ENCODE measurements at places on chromosomes 3 and 15.

GRCh38 chr3:23565041-23565775 lies 240.5 kb upstream of the UBE2E1 start:
- DNase-seq: no peak

DNA sequence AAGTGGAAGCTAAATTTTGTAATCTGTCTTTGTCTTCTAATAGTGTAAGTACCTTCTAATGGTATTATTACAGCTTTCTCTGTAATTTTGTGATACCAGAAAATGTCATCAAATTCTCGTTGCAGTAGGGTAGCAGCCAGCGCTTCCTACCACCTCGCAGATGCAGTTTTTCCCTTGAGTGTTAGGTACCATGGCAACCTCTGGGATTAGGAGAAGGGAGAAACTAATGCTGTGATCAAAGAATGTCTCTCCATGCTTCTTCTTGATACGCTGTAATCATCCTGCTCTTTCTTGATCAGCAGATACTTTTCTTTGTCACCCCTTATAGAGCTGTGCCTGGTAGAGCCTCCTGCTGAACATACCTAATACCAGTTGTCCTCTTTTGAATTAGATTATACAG lies 27.7 kb downstream of the SRP14 start:
- DNase-seq: no peak

GRCh38 chr3:13254028-13254951 lies 165.8 kb downstream of the NUP210 start:
- no peak for DNase-seq

DNA sequence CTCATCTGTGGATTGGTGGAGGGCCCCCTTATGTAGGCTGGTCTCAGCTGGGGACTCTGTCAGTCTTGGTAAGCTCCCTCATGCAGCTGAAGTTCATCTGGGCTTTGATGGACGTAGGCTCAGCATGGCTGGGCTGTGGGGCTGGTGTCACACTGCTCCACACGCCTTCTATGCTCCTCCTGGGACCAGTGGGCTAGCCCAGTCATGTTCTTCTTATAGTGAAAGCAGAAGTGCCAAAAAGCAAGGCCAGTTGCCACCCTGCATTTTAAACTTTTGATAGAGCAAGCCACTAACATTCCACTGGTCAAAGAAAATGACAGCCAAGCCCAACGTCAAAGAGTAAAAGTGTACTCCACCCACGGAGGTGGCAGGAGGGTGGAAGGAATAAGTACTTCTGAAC lies 165.5 kb downstream of the MEX3B start:
- DNase-seq: no peak

- peak; percentile 33 for DNase-seq
Observed at GRCh38 chr3:56985878-56986277, 74.6 kb upstream of the SPATA12 start.

GRCh38 chr15:41603411-41603935 lies 44.5 kb downstream of the TYRO3 start:
- no peak for DNase-seq

DNA sequence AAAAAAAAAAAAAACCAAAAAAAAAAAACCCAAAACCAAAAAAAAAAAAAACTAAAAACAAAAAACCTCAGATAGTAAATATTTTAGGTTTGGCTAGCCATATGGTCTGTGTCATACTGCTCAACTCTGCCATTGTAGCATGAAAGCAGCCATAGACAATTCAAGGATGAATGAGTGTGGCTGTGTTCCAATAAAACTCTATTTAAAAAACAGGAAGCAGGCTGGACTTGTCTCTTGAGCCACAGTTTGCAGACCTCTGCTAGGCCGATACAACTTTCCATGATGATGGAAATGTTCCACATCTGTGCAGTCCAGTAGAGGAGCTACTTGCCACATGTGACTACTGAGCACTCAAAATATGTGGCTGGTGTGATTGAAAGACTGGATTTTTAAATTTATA lies 11.1 kb downstream of the EFCAB12 start:
- DNase-seq: no peak

DNA sequence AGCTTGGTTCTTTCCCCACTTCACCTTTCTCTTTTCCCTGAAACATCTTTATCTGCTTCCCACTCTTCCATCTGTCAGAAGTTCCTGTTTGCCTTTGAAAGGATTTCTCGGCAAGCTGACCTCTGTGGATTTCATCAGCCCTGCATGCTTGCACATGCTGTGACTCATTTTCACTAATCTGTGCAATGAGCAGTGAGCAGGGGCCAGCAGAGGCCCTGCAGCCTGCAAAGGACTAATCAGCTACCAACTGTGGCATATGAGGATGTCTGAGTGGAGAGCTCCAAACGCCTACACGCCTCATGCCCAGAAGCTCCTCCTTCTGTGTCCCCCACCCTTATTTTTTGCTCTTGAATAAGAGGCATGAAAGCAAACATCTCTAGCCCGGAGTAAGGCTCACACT lies 333.0 kb upstream of the SEMA6D start:
- DNase-seq: no peak

DNA sequence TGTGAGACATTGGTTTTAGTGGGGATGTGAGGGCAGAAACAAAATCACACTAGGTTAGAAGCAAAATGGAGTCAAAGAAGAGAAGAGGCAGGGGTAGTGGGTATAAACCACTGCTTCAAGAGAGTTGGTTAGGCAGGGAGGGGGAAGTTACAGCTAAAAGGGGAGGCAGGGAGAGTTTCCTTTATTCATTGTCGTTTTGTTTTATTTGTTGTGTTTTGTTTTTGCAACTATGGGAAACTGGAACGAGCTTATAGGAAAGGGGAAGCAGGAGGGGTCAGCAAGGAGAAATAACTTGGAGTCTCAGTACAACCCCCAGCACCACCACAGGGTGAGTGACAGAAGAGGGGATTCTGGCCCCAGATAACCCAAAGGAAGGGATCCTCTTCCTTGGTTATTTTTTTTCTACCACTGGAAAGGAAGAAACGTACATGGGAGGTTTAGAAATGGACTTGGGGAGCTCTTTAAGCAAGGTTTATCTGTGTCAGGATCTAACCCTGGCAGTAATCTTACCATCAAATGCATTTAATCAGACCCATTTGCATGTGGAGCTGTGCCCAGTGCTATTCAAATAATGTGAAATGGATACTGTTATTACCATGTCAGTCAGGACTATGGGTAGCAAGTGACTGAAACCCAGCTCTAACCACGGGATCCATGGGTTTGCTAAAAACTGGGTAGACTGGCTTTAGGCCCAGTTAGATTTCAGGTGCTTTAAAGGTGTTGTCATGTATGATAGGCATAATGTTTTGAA lies 68.7 kb downstream of the CCNL1 start:
- no peak for DNase-seq

DNA sequence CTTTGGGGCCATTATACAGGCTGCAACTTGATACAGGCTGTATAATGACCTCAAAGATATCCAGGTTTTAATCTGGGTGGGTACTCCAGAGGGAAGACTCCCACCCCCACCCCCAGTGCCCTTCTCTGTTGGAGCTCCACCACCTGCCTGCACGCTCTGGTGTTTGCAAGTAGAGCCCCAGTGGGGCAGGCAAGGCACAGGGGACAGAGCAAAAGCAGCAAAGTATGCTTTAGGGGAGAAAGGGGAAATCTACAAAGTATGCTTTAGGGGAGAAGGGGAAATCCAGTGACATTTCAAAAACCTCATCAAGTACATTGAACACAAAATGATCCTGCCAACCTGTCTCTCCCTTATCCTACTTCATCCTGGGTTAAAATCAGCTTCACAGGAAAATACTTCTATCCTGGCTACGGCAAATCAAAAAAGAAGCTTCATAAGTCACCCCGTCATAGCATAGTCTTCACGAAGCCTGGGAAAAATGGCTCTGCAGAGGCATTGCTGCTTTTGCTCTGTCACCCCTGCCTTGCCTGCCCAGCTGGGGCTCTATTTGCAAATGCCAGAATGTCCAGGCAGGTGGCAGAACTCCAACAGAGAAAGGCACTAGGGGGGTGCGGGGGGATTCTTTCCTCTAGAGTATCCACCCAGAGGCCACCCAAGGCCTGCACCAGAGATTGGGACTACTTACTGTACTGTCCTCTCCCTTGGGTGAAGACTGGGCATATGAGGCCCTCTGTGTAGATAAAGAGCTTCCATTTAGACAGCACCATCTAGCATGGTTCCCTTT lies 60.9 kb upstream of the ATP11B start:
- no peak for DNase-seq

DNA sequence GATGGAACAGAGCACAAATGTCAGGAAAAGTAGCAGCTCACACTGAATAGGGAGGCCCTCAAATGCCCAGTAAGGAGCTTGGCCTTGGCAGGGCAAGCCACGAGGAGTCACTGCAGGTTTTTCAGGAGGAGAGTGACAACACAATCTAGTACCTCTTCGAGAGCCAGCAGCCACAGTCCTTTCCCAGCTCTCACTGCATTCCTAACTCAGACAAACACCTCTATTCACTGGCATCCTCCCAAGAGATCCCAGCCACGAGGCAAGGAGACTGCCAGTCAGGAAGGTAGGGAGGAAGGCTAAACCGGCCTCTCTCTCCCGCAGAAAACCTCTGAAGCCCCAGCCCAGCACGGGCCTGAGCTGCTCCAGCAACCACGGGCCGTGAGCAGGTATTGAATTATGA lies 146.0 kb upstream of the SMAD3 start:
- no peak for DNase-seq

GRCh38 chr3:77348244-77348855 lies 308.5 kb downstream of the ROBO2 start:
- DNase-seq: no peak

DNA sequence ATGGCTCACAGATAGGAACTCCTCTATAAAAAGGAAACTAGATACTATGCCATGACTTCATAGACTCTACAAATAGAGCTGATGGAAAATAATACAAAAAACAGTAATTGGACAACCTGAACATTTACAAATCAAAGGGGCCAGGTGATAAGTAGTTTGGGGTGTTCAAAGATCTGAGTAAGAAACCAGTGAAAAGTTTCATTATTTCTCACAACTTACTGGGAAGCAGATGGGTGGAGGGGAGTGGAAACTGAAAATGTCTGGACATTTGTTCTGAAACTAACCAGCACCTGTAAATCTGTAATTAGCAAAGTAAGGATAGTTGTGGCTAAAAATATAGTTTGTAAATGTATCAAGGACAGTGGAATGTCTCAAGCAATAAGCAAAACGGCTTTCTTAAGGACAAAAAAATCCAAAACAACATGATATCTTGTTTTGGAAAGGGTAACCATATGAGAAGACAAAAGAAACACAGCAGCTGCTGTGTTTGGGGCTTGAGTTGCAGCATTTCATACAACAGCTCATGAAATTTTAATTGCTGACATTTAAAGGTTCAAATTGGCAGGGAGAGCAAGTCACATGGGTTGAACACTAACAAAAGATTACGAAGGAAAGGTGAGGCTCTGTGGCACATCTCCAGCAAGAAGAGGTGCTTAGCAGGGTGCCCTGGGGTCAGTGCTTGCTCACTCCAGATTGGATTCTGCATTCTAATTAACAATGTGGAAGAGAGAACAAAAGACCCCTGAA lies 26.8 kb upstream of the THBS1 start:
- DNase-seq: no peak

GRCh38 chr3:34683851-34684250 lies 885.4 kb downstream of the PDCD6IP start:
- peak; percentile 40 for DNase-seq

DNA sequence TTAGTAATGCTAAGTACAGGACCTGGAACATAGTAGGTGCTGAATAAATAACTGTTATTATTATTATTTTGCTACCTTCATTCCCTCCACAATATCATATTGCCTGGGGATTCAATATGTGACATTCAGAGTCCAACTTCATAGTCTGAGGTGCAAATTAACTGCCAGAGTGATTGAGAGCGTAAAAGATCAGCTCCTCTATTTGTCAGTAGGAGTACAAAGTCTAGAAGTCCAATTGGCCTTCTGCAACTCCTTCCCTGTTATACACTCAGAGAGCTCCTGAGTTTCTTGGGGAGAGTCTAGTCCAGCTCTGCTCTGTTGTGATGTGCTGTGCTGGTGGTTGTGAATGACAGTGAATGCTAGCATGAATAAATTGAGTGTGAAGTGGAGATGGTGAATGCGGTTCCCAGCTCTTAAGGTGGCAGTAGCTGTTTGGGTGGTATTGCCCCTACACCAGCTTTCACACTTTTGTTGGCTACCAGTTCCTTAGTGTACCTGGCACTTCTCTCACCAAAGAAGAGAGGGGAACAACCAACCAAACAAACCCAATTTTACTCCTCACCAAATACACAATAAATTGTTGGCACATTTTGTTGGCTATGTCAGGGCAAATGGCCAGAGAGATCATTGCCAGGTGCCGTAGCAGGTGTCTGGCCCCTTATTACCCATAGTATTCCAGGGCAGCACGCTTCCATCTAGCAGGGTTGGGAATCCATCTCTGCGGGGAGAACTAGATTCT lies 270.1 kb upstream of the TBL1XR1 start:
- DNase-seq: no peak

DNA sequence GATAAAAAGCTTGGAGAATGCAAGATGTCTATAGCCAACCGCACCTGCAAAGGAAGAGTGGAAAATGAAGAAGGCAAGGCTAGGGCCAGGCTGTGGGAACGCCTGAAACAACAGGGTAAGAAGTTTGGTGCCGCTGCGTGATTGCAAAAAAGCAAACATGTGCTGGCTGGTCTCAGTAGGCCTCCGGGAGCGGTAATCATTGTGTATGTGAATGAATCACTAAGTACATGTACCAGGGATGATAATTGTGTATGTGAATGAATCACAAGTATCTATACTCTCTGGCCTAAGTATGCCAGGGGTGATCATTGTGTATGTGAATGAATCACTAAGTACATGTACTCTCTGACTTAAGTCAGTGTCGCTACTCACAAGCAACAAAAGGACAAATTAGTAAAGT lies 40.3 kb upstream of the PARL start:
- DNase-seq: no peak

DNA sequence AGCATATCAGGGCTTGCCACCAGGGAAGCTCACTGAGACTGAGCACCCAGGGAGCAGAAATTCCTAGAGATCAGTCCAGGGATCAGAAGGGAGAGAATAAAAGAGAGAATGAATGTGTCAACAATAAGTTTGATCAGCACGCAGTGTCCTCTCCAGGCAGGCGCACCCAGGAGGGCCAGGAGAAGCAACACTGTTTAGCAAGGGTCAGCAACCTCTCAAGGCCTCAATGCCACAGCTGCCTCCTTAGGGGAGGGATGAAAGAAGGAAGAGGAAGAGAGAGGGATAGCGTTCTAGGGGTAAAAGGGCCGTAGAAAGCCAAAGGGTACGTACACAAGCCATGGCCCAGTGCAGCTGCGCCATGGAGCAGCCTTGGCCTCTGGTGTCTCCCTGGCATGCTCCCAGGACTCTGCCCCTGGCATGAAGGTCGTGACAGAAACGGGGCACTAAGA lies 399.8 kb downstream of the SHQ1 start:
- DNase-seq: no peak

Measured in stimulated activated CD4-positive, alpha-beta T cell treated with anti-CD3 and anti-CD28 coated beads, Interleukin-15, amount 100 ng/mL, for 24 hours (primary cell).